Amygdala (tissue), 56 donors: ENCODE measurements at places on chromosomes 11 and 22.

DNA sequence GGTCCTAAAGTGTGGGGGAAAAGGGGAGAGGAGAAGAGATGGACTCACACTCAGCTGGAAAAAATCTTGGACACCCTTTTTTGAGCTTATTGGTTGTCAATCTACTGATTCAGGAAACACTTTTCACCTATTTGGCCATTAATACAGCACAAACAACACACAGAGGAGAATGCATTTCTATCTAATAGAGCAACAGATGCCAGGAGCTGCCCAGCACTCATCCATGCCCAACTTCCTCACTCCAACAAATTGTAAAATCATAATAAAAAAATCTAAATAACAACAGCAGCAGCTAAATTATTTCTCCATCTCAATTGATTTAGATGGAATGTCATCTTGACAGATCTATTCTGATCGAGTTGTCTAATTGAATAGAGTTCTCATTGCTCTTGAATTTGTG, 628.2 kb downstream of the OPCML start:
- no peak for DNase-seq

- no peak for DNase-seq
Observed at GRCh38 chr11:113562981-113563461, 87.8 kb upstream of the DRD2 start.

DNA sequence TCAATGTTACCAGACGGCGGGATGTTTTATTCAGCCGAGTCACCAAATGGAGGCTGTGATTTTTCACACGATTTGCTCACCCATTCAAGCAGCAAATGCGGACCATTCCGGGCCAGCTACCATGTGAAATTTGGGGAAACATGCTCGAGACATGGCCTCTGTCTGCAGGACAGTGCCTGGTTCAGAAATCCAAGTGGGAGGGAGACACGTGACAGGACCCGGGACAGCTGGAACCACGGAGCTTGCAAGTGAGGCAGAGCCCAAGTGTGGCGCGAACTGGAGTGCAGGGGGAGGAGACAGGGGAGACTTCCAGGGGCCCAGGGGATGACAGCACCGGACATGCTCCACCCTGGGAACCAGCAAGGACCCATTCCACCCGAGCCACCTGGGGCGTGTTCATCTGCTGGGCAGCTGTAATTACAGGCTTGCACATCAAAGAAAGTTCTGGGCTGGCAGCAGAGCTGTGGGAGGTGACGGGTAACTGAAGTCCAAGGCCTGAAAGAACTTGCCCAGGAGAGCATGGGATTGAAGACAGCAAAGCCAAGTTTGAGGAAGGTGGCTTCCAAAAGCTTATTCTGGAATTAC, 16.5 kb downstream of the CERK start:
- DNase-seq: no peak

- DNase-seq: no peak
Observed at GRCh38 chr22:43100225-43100624, 10.3 kb upstream of the BIK start.

DNA sequence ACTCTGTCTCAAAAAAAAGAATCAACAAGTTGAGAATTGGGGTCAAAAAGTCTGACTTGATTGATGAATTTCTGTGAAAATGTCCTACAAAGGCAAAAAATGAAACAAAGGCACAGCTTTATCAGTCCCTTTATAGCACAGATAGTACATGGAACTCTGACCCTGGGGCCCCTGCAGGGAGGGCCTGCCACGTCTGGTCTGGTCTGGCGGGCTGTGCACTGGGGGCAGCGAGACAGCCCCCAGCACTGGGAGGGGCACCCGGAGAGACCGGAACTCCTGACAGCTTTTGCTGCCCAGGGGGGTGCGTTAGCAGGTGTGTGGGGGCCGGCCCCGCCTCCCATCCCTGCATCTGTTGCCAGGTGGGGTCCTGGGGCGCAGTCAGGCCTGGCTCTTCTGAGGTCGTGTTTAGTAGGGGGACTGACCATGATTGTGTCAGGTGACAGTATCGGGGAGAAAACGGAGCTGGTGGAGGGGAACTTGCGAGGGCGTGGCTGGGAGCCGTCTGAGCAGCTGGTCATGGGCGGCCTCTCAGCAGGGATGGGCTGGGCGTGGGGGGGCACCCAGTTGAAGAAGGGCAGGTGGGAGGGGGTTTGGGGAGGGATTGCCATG, 51.7 kb downstream of the GRAMD4 start:
- DNase-seq: no peak

DNA sequence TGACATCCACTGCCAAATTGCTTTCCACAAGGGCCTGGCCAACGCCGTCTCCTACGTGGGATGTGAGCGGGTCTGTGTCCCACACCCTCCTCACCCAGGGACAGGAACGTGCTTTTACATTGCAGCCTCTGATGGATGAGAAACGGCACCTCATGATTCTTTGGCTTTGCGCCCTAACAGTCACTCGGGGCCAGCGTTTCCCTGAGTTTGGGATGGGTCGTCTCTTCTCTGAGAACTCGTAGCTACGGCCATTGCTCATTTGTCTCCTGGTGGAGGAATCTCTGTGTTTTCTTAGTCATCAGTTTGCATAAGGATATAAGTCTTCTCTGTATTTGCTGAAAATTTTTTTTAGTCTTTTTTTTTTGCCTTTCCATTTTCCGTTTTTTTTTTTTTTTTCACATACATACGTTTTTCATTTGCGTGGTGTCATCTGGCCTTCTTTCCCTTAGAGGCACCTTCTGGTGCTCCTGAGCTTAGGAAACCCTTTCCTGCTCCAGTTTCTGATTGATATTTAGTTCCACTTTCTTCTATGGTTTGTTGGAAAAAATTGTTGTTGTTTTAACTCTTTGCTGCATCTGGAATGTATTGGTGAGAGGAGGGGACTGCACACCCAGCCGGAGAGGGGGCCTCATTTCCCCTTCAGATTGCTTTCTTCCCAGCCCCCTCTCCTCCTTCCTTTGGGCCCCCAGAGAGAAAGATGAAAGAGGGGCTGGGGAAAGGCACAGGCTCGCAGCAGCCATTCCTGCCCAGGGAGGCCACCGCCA, 12.0 kb downstream of the TNNT3 start:
- no peak for DNase-seq

GRCh38 chr11:19714387-19715363, 2.0 kb downstream of the NAV2 start:
- DNase-seq: no peak

DNA sequence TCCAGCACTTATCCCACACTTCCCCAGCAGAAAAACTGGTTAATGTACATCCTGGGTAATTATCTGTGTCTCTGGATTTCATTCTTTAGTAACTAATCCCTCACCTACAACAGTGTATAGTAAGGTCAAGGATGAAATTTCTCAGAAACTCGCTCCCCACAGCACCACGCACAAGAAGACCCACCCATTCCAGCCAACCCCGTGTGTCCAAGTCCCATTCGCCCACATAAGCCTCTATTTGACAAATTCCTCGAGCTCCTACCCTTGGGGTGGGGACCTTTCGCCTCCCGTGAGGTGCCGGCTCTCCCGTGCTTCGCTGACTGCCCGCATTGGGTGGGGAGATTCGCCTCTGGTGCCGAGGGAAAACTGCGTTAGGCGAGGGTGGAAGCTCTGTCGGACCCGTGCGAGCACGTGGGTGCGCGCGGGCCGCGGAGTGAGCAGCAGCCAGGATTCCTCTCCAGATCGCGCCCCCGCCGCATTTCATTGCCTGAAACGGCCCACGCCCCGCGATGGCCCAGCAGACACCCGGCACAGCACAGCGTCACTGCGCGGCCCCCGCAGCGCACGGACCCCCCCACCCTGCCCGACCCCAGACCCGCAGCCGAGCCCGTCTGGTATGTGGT, 866 bp downstream of the EXPH5 start:
- DNase-seq: peak; percentile 37

DNA sequence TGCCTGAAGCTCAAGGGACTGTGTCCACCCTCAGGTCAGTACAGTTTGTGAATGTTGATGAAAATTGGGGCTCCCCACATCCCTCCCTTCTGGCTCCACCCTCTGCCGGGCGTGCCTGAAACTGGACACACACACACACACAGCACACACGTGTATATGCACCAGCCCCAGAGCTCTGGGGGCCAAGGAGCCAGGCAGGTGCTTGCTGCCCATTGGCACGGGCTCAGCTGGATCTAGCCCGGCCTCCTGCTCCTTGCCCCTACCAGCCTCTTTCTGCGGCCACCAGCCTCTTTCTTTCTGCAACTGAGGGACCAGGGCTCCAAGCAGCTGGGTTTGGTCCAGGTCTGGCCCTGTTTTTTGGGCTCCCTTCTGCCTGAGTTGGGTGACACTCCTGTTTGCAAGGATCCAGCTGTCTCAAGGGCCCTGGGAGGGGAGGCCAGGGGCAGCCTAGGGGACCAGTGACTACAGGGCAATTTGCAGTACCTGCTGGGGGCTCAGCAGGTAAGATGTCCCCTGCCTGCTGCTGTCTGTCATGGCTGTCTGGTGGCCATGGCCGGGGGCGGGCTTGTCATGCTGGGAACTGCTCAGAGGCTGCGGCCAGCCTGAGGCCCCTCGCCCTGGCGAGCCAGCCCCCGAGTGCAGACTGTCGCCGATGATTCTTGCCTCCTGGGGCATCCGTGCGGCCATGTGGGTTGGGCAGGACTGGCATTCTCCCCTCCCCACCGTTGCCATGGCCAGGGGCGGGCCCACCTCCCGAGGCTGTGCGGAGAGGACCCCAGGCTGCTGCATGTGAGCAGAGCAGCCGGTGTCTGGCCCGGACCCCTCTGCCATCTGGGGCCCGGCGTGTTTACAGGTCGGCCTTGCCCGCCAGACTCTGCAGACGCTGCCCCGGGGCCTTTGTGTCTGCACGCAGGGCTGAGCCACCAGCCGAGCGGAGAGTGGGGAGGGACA, 51.5 kb upstream of the PPARA start:
- DNase-seq: no peak

GRCh38 chr22:36822581-36822980, 5.7 kb upstream of the PVALB start:
- no peak for DNase-seq

- no peak for DNase-seq
Observed at GRCh38 chr22:20919718-20920117, 2.5 kb downstream of the CRKL start.

GRCh38 chr22:44261861-44262595, 50.7 kb downstream of the SHISAL1 start:
- no peak for DNase-seq

- DNase-seq: no peak
Observed at GRCh38 chr11:121589946-121590537, 137.3 kb upstream of the SORL1-AS1 start.

- no peak for DNase-seq
Observed at GRCh38 chr11:70470127-70470526, 71.8 kb downstream of the CTTN start.

- no peak for DNase-seq
Observed at GRCh38 chr22:19285831-19286230, 5.7 kb downstream of the CLTCL1 start.

DNA sequence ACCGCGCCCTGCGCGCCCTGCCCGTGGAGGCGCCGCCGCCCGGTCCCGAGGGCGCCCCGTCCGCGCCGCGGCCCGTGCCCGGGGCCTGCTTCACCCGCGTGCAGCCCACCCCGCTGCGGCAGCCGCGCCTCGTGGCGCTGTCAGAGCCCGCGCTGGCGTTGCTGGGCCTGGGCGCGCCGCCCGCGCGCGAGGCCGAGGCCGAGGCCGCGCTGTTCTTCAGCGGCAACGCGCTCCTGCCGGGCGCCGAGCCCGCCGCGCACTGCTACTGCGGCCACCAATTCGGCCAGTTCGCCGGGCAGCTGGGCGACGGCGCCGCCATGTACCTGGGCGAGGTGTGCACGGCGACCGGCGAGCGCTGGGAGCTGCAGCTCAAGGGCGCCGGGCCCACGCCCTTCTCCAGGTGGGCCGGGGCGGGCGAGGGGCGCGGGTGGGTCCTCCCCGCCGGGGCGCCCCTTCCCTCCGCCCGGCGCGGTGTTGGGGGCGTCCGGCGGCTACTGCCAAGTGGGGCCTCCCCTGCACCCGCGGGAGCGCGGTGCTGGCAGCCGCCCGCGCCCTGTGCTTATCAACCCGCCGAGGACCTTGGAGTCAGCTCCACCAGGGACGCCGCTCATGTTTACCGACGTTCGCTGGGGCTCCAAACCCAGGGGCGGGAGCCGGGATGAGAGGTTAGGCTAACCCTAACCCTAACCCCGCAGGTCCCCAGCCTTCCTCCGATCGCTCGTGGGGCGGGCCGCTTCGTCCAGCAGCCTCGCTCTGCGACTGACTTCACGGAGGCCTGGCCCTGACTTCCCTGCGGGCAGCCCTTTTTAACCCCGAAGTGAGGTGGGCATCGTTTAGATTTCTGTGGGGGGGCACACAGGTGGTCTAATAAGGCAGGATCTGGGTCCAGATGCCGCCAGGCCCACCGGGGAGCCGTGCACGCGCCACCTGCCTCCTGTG, 649 bp downstream of the SELENOO start:
- no peak for DNase-seq

GRCh38 chr11:102599642-102600261, 25.4 kb downstream of the MMP20 start:
- no peak for DNase-seq

GRCh38 chr22:16957781-16958180, 50.2 kb downstream of the GAB4 start:
- no peak for DNase-seq

DNA sequence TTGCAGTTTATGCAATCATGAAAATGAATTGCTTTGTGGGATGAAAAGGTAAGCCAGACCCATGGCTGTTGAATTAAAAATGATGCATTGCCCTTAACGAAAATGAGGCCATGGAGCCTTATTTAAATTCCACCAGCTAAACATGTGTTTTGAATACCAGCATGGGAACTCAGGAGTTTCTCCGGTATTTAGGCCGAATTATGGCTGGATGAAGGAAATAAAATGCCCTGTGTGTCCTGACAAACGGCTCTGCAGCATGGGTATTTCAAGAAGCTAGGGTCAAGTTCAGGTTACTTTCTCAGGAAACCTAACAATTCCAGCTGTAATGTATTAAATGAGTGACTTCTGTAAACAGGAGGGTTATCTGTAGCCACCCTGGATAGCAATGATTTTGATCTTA, 38.3 kb downstream of the AMOTL1 start:
- DNase-seq: no peak

- no peak for DNase-seq
Observed at GRCh38 chr11:12186701-12187100, 76.3 kb downstream of the MICAL2 start.

DNA sequence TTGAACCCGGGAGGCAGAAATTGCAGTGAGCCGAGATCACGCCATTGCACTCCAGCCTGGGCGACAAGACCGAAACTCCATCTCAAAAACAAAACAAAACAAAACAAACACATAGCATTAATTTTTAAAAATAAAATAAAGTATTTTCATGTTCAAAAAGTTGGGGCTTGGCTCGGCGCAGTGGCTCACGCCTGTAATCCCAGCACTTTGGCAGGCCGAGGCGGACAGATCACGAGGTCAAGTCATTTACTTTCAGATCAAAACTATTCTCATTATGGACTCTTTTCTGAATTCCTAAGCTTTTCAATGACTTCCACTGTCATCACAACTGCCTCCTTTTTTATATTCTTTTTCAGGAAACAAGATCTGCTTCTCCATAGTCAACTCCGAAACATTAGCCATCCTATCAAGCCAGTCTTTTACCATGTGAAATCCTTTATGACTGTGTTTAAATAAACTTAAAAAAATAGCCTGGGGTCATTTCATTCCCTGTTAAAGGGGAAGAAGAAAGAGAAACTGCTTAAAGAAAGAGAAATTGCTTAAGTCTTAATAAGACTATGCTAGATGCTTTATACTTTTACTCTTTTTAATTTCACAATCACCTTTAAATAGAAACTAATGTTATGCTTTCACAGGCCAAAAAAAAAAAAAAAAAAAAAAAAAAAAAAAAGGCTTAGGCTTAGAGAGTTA, 13.1 kb upstream of the CHRNA10 start:
- no peak for DNase-seq

GRCh38 chr22:37375801-37376200, 51.5 kb downstream of the ELFN2 start:
- DNase-seq: no peak
